Activated naive CD4-positive, alpha-beta T cell treated with Interleukin-2 at 50 U/mL for 16 hours (primary cell): ENCODE measurements at places on chromosomes 12 and 14.

GRCh38 chr12:112933129-112933505 lies 5.2 kb upstream of the OAS3 start:
- DNase-seq, result no peak

DNA sequence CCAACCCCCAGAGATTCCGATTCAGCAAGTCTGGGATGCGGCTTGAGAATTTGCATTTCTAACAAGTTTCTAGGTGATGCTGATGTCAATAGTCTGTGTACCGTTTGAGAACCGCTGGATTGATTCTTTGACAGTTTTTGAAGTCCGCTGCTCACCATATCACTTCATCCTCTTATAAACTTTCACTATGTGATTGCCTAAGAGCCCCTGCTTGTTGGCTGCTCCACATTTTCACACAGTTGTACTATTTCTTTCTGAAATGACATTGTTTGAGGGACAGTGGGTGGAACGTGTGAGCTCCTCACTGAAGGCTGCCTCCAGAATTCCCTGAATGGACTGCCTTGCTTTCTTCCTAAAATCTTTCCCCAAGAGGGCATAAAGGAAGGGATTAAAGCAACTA lies 7.7 kb downstream of the C3AR1 start:
- no peak for DNase-seq

- no peak for DNase-seq
These were observed 265.5 kb upstream of the GRIP1 start for GRCh38 chr12:66944365-66944764.

DNA sequence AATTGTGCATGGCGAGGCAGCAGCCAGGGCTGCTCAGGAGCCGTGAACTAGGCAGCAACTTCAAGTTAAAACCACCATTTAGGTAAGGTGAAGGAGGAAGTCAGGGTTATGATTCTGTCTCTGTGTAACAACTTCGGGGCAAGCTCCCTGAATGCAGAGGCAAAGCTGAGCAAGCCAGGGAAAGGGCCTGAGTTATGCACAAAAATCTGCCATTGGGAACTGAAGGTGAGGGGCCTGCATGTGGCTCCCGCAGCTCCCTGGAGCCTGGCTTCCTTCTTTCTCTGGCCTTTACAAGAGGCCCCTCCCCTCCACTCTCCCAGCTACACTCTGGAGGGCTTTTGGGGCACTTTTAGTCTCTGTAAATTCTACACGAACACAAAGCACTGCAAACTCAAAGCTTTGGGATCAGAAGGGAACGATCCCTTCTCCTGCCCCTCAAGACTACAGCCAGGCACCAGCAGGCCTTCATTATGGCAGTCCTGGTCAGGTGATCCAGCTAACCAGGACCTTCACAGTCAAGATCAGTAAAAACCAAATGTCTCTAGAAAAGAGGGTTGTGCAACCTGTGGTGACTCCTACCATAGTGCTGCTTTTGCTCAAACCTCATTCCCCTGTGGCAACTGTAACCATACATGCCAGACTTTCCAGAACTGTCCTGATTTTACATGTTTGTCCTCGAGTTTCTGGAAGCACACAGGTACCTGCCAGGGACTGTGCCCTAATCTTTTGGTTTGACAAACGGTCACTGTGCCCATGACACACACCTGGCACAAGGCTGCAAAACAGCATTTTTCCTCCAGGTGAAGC lies 67.2 kb upstream of the PTGR2 start:
- DNase-seq, result no peak

GRCh38 chr12:103960616-103961227 lies 5.0 kb upstream of the TDG start:
- no peak for DNase-seq
